ENCODE measurements at places on chromosomes 7 and 10.

- DNase-seq: no peak
Observed at GRCh38 chr7:88041583-88041982, 107.5 kb downstream of the ADAM22 start.

DNA sequence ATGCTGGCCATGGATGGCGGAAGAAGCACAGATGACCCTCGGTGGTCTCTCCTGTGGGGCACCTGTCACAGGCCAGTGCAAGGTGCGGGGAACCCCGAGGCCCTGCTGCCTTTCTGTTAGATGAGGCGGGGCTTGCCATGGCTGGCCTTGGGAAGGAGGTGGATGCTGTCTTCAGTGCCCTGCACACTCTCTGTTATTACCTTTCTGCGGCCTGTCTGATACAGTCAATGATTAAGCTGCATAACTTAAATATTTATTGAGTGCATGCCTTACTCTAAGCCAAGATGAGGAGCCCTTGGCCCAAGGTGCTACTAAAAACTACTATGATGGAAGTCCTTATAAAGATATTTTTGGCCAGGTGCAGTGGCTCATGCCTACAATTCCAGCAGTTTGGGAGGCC is 36.7 kb upstream of the MNX1 start:
- no peak for DNase-seq

GRCh38 chr7:150897502-150898474 is 45.5 kb downstream of the AOC1 start:
- no peak for DNase-seq

DNA sequence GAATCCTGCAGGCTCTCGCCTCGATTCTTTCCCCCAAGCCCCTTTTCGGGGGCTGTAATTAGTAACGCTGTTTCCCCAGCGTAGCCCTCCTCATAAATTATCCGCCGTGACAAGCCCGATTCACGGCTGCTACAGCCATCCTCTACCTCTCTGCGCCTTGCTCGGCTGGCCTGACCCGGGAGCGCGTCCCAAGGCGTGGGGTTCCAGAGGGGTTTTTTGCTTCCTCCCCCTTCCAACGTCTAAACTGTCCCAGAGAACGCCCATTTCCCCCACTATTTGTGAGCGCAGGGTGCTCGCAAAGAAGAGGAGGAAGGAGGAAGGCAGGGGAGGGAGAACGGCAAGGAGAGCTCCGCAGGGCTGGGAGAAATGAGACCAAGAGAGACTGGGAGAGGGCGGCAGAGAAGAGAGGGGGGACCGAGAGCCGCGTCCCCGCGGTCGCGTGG is 880 bp downstream of the HOXA5 start:
- DNase-seq: no peak

- DNase-seq: no peak
Observed at GRCh38 chr7:13953368-13953767, 36.1 kb downstream of the ETV1 start.

GRCh38 chr10:69425511-69426298 is 9.0 kb upstream of the TACR2 start:
- DNase-seq: no peak

- DNase-seq: no peak
Observed at GRCh38 chr10:7409045-7409731, 1.6 kb downstream of the SFMBT2 start.

- no peak for DNase-seq
Observed at GRCh38 chr10:126156012-126156411, 232.3 kb downstream of the ADAM12 start.

DNA sequence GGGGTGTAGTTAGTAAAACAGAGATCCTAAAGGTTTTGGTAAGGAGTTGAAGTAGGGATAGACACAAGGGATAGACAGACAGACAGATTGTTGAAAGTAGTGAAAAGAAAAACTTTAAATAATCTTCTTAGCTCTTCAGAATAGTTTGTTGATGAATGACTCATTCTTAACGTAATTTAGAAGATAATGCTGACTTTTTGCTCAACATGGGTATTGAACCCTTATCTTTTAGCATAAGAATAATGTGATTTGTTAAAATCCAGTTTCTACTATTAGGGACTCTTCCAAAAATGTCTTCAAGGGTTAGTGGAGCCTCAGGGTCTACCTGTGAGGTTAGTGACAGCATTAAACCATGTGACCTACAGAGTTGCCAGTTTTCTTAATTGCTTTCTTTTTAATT is 411.2 kb downstream of the ETV1 start:
- no peak for DNase-seq

GRCh38 chr7:66668677-66669076 is 40.0 kb downstream of the KCTD7 start:
- DNase-seq: no peak

DNA sequence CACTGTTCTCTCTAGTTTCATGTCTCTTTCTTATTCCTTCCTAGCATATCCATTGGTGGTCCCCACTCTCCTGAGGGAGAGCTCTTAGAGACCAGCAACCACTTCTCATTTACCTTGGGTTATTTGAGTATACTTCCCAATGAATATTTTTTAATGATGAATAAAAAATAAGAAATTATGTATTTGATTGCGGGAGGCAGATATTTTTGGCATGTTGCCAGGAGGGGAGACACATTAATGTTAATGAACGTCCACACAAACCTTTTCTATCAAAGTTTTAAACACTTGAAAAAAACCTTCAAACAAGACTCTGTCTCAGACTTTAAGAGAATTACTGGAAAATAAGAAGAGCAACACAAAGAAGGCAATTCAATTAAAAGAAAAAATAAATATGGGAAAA is 260.6 kb upstream of the MAGI2 start:
- no peak for DNase-seq

- DNase-seq: no peak
Observed at GRCh38 chr10:125024497-125025234, 82.7 kb downstream of the ZRANB1 start.

GRCh38 chr7:35906191-35906908 is 105.5 kb downstream of the SEPTIN7 start:
- DNase-seq: peak; percentile 23

GRCh38 chr10:46000538-46000937 is 28.2 kb downstream of the TIMM23 start:
- no peak for DNase-seq

- no peak for DNase-seq
Observed at GRCh38 chr7:118183428-118183785, 557 bp upstream of the LSM8 start.

DNA sequence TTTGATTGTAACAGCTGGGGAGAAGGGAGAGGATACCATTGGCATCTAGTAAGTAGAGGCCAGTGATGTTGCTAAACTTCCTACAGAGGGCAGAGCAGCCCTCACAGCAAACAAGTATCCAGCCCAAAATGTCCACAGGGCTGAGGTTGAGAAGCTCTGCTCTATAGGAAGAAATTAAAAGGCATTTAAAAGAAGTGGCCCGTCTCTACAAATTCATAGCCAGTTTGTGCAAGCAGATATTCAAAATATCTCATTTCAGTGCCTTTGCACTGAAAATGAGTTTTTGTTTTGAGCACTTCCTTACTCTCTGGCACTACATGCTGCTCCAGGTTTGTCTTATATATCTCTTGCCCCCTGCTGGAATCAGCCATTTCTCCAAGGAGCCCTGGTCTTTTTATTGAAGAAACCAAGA is 330.0 kb downstream of the BBS9 start:
- no peak for DNase-seq

GRCh38 chr7:25786936-25787335 is 365.1 kb upstream of the NFE2L3 start:
- DNase-seq: no peak

GRCh38 chr10:62348029-62348428 is 26.1 kb upstream of the ZNF365 start:
- DNase-seq: no peak

- no peak for DNase-seq
Observed at GRCh38 chr10:133608855-133609254, 17.7 kb downstream of the FRG2B start.

GRCh38 chr7:95318501-95319100 is 5.7 kb downstream of the PON1 start:
- DNase-seq: no peak

GRCh38 chr7:115087437-115087836 is 165.5 kb downstream of the MDFIC start:
- DNase-seq: no peak

GRCh38 chr7:84095971-84096370 is 98.6 kb downstream of the SEMA3A start:
- DNase-seq: no peak

DNA sequence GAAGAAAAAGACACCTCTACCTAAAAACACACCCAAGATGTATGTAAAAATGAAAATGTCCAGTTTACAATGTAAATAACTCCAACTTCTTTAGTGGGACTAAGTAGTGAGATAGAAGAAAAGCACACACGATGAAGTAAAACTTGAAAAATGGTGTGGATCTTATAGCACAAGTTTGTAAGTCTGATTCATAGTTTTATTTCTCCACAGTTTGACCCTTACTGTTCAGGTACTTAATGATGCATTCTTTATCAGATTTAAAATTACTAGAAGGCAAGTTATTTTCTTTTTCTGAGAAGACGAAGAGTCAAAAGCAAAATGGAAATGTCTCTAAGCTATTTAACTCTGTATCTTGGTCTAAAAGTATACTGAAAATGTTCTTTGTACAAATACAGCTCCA is 6.1 kb downstream of the NAMPT start:
- no peak for DNase-seq

- DNase-seq: no peak
Observed at GRCh38 chr7:124168616-124169015, 135.7 kb upstream of the TMEM229A start.

DNA sequence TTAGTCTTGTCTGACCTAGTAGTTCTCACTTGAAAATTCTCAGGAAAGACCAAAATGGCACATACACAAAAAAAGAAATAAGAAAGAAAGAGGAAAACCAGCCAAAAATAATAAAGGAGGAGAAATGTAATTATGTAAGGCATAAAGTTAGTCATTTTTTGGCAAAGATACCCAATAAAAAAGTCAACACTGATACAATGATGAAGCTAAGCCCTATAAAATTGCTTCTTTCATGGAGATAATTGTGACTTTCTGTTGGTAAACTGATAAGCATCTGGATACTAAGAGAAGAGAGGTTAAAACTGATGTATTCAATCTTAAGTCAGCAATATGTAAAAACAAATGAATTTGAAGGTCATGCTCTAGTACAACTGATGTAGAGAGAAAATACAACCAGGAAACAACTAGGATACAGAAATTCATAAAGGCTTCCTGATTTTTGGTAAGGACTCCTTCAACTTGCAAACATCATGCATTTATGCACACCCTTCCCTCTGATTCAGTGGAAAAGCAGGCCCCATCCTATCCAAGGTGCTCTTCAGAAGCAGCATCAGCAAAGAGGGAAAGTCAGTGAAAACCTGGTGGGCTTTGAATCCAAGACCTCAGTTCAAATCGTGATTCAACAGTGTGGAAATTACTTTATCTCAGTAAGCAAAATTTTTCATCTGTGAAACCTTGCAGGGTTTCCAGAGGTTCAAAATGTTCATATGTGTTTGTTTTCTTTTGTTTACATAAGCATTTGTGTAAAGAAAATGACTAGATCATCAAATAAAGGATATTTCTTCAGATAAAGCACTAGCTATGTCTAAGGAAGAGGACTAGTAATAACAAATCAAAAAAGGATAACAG is 32.6 kb downstream of the IMMP2L start:
- no peak for DNase-seq

- no peak for DNase-seq
Observed at GRCh38 chr10:43077421-43078171, 727 bp downstream of the RET start.

DNA sequence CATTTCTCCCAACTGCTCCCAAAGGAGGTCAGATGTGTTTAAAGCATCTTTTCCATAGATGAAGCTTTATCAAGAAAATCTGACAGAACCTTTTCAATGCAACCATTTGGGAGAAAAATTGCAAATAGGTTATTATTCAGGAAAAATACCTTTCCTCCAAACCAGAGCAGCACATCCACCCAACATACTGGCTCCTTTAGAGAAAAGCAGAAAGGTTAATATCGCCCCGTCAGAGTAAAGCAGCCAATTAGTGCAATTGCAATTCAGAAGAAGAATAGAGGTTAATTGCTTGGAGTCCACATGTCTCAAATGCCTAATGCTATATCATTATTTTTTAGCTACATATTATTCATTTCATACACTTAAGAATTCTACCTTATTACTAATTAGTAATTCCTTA is 48.9 kb upstream of the HSPA12A start:
- DNase-seq: no peak

GRCh38 chr10:69412232-69412790 is 4.4 kb downstream of the TACR2 start:
- no peak for DNase-seq

GRCh38 chr10:112926906-112927688 is 22.9 kb upstream of the TCF7L2 start:
- no peak for DNase-seq

GRCh38 chr7:45033261-45033930 is 33.4 kb downstream of the CCM2 start:
- no peak for DNase-seq

DNA sequence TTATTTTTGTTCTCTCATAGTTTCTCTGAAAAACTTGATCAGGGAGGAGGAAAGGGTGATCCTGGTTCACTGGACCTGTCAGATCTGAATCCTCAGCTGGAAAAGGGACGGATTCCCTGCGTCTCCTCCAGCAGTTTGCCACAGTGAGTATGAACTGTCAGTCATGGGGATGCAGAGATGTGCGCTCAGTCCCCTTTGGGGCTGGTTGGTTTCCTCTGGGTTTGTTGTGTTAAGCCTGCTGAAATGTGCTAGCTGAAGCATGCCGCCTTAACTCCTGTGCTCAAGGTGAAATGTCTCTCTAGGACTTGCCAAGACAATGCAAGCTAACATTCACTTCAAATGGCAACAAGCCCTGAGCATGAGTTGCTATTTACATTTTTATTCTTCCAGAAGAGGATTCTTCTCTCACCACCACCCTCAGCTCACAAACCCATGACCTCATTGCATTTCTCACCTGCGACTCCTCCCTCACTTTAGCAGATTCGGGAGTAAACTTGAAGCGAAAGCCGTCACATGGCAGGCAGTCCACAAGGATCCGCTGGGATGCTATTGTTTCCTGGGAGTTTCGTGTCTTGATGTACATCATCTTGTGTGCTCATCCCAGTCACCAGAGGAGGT is 192.9 kb upstream of the FZD8 start:
- DNase-seq: no peak

DNA sequence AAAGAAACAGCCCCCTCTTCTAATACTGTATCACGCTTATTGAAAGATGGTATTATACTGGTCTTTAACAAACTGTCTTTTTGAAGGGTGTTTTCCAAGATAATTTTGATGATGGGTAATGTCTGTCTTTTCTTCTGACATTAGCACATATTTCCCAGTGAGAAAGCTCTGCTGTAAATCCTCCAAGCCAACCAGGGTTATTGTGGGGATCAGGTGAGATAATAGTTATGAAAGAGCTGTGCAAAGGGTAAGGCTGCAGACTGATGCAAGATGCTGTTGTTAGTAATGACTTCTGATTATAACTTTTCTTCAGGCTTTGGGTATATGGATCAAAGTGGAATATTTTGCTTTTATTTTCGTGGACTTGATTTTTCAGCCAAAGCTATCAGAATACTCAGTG is 581.7 kb downstream of the REEP3 start:
- DNase-seq: no peak
